ENCODE measurements at places on chromosomes 6 and 20.
A peak's percentile ranks its signal among the peaks of the same experiment; 100 is the strongest.

GRCh38 chr6:43075670-43076463, at the start of gene PTK7:
Gene PTK7, plus strand, starts transcription at chr6:43076314. Its CDS starts 175 bp downstream, at chr6:43076489.
- peak; percentile 86 for DNase-seq

GRCh38 chr20:46398963-46399362, 7.5 kb downstream of the ELMO2 start:
- no peak for DNase-seq

DNA sequence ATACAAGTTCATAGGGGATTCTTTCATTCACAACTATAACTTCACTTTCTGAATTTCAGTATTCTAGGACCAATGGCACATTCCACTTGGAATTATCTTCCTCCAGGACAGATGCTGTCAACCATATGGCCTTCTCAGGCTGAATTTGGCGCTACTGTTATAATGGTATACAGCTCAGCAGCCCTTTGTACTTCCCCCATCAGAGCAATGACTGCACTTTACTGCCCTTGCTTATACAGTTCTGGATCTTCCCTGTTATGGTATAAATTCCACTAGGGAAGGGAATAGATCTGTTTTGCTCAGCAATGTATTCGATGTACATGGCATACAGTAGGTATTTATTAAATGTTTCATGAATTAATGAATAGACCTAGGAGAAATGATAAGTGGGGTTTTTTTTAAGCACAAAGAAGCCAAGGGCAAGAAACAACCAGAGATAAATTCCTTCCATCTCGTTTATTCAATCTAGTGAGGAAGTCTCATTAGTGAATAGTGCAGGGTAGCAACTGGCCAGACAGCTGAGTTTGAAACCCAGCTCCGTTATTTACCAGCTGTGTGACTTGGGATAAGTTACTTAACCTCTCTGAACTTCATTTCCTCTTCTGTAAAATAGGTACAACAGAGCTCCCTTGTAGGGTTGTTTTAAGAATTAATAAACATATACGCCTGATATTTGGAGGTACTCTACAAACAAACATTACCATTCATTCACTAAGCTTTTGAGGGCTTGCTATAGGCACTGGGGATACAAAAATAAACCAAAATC, 97.1 kb upstream of the PRDM1 start:
- no peak for DNase-seq

GRCh38 chr6:37704066-37704465, 6.4 kb upstream of the MDGA1 start:
- no peak for DNase-seq

GRCh38 chr20:21104466-21104761, 1.7 kb downstream of the LINC00237 start:
- no peak for DNase-seq

DNA sequence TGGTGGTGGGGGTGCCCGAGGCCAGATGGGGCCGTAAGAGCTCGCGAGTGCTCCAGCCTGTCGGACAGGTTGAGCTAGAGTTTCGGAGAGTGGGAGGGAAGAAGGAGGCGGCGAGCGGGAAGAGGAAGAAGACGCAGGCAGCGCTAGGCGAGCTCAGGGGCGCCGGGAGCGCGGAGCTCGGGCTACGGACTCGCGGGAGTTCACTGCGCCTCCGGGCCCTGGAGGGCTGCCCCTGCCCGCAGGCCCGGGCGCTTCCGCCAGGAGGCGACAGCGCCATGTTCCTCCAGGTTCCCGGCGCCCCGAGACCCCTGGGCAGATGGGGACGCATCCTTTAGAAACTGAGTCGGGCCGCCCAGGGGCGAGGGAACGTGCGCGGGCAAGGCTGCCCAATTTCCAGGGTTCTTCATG, 984 bp downstream of the TFAP2C start:
- DNase-seq: peak; percentile 31

DNA sequence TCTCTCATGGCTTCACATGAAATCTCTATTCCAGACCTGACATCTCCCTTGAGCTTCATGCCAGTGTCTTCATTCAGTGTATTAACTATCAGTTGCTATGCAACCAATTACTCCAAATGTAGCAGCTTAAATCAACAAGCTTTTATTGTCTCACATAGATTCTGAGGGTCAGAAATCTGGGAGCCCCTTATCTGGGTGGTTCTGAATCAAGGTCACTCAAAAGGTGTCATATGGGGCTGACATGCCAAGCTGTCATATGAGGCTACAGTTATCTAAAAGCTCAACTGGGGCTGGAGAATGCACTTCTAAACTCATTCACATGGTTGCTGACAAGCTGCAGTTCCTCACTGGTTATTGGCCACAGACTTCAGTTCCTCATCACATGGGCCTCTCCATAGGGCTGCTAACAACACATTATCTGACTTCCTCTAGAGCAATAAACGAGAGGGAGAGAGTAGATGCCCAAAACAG, 7.3 kb upstream of the CGA start:
- no peak for DNase-seq

Measured in NCI-H1105 (cell line).